Activated CD4-positive, alpha-beta T cell treated with anti-CD3 and anti-CD28 coated beads, Interleukin-2, amount 50 U/mL, for 48 hours (primary cell): ENCODE measurements at places on chromosomes 13 and 19.
A peak's percentile ranks its signal among the peaks of the same experiment; 100 is the strongest.

GRCh38 chr19:45408830-45409556 lies 2.5 kb downstream of the POLR1G start:
- DNase-seq: no peak

GRCh38 chr19:51712461-51713081 lies 11.2 kb downstream of the HAS1 start:
- DNase-seq: peak; percentile 15

- DNase-seq: no peak
These were observed 8.3 kb downstream of the RYR1 start for GRCh38 chr19:38441657-38442348.

DNA sequence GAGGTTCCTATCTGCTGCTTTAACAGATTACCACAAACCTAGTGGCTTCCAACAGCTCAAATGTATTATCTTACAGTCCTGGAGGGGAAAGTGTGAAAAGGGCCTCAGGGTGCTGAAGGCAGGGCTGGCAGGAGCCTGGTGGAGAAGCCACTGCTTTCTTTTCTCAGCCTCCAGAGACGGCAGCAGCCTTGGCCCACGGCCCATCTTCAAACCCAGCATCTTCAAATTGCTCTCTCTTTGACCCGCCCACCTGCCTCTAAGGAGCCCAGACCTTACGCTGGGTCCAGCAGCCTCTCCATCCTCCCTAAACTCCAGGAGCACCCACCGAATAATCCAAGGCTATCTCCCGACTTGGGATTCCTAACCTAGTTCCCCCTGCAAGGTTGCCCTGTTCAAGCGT lies 35.6 kb downstream of the C13orf46 start:
- DNase-seq: no peak

DNA sequence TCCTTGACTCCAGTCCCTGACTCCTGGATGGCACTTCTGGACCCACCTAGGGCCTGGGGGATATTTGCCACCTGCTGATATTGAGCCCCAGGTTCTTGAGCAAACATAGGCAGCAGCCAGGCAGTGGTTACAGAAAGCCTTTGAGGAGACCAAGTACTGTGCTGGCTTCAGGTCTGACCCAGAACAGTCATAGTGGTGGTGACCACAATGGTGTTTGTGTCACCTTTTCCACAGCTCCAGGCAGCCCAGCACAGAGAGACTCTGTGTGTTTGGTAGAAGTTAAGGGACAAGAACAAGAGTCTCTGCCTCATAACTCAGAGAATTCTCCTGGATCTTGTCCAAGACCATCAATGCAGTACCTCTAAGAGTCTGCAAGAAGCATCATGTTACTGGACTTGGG lies 14.6 kb upstream of the CLC start:
- DNase-seq: peak; percentile 36

GRCh38 chr19:7533925-7534480 lies 1.5 kb upstream of the PNPLA6 start:
- peak; percentile 81 for DNase-seq

DNA sequence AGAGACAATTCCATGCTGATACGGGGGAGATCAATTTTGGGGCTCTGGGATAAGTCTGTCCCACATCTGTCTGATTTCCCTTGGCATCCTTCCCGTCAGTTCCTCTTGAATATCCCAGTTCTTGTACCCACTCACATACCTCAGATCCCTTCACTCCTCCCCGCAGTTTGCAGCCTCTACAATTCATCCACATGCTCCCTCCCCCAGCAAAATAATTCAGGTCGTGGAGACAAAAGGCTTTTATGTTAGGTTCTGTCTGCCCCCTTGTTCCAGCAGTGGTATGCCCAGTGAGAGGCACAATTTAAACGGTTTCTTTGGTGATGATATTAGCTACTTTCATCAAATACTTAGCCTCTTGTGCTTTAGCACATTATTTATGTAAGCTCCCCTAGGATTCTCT lies 9.6 kb downstream of the RPS16 start:
- DNase-seq: no peak

GRCh38 chr19:49427855-49428546 lies 2.8 kb downstream of the GFY start:
- DNase-seq: peak; percentile 37

GRCh38 chr19:44954278-44954648 lies 917 bp upstream of the CLPTM1 start:
- DNase-seq: no peak

DNA sequence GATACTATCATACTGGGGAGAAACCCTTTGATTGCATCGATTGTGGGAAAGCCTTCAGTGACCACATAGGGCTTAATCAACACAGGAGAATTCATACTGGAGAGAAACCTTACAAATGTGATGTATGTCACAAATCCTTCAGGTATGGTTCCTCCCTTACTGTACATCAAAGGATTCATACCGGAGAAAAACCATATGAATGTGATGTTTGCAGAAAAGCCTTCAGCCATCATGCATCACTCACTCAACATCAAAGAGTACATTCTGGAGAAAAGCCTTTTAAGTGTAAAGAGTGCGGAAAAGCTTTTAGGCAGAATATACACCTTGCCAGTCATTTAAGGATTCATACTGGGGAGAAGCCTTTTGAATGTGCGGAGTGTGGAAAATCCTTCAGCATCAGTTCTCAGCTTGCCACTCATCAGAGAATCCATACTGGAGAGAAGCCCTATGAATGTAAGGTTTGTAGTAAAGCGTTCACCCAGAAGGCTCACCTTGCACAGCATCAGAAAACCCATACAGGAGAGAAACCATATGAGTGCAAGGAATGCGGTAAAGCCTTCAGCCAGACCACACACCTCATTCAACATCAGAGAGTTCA lies 12.9 kb upstream of the ZNF470 start:
- DNase-seq: no peak

DNA sequence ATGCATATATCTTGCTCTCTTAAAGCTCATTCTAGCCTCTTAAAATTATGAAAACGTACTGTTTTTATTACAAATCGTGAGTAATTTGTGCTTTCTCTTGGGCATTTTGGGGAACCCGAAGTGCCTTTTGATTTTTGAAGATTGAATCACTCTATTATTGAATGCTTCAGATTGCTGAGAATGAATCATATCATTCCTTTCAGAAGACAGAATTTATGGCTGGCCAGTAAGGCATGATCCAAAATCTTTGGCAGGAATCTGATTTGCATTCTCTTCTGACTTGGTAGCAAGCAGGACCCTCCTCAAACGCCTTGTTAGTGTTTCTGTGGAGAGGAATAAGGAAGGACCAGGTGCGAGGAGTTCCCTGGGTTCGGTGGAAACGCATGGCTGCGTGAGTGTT lies 49.5 kb downstream of the STARD13 start:
- no peak for DNase-seq

GRCh38 chr13:65460136-65460535 lies 1770.0 kb downstream of the PCDH9 start:
- no peak for DNase-seq

- DNase-seq: no peak
These were observed 16.5 kb downstream of the MAU2 start for GRCh38 chr19:19337120-19337519.
